ELF-1 (cell line): ENCODE measurements at places on chromosomes 13 and 19.

DNA sequence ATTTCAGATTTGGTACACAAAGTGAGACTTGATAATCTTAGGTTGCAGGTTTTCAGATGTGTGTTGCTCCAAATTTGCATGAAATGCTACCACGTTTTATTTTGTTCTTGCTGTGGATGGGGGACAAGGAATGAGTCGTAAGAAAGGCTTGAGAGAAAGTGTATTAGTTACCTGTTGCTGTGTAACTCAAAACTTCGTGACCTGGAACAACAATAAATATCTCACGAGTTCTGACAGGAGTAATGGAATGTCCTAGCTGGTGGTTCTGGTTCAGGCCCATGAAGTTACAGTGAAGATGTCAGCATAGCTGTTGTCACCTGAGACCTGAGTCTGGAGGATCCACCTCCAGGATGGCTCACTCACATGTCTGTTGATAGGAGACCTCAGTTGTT is 1.2 kb downstream of the ZNF8 start:
- no peak for DNase-seq

DNA sequence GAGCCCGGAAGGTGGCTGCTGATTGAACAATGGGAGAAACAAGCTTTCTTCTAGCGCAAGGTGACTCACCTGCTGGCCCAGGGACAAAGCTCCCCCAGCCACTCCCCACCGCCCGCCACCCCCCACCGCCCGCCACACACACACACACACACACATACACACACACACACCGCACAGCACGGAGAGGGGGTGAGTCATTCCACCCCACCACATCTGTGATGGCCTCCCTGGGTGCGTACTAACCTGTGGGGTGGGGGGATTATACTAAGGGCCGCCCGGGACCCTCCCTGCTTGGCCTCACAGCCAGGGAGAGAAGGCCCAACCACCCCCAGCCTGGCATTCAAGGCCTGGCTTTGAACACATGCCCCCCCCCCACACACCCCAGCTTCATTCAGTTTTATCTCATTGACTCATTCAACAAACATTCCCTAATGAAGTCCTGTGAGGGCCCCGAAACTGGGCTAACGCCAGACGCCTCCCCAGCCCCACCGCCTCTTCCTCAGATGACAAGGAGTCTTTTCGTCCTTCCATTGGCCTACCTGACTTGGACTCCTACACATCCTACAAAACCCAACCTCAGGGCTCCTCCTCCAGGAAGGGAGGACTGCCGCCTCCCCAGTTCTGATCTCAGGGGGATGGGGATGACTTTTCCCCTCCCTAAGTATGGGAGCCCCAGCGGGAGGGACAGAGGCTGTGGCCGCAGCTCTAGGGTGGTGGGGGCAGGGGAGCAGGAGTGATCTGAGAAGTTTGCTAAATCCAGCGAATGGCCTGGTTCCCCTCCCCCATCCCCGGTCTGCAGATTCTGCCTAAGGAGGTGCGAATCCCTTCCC is 5.8 kb upstream of the ONECUT3 start:
- DNase-seq = no peak

DNA sequence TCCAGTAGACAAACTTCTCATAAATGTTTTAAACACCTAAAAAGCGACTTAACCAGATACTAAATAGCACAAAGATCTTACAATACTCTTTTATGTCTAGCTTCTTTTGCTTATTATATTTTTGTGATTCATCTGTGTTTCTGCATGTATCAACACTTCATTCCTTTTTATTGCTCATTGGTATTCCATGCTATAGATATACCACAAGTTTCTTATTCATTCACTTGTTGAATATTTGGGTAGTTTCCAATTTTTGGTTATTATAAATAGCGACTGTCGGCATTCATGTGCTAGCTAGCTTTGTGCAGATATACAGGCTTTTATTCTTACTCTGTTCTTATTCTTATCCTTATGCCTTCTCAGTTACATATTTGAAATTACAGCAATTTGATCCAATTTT is 50.0 kb upstream of the RGCC start:
- DNase-seq = no peak

DNA sequence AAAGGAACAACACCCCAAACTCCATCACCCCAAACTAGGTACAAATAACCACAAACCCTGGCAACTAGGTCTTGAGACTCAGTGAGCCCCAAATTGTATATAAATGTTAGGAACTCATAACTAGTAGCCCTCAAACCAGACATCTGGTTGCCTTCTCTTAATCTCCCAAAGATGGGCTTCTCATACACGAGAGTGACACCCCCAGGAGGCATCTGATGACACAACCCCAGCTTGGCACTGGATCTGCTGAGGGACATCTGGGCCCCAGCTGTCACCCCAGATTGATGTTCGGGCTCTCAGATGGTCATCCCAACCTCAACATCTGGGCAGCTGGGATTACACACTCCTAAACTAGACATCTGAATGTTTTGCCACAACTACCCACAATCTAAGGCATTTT is 14.8 kb downstream of the RABAC1 start:
- no peak for DNase-seq

GRCh38 chr19:1307755-1308303 is 22.2 kb downstream of the EFNA2 start:
- DNase-seq = no peak

- peak; percentile 51 for DNase-seq
Measured at GRCh38 chr13:97028441-97029299, 34.4 kb upstream of the OXGR1 start.
